ENCODE measurements at places on chromosomes 1 and 21.

DNA sequence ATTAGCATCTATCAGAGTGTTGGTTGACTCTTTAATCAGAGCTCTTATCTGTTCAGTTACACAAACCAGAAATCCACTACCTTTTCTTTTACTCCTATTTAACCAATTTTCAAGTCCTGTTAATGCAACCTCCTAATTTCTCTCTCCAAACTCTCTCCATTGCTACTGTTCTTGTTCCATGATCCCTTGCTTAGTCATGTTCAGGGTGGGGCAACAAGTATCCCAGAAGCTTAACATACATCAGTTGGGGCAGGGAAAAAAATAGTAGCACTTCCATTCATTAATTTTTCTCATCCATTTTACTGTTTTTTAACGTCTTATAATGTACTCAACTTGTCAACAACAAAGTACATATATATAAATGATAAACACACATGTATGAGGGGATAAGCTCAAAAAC is 111.2 kb upstream of the LBR start:
- no peak for ATAC-seq

DNA sequence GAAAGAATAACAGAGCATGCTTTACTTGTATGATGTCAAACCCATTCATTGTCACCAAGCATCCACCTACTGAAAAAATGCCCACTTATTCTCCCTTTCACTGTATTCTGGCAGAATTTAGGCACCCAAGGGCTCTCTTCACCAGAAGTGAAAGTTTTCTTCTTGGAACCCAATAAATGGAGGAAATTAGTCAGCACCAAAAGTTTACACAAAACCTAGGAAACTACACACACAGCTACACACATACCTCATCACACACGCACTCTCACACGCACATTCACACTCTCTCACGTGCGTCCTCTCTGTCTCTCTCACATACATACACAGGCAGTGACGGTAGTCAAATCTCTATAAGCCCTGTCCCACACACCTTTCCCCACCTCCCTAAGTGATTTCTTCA is 37.6 kb downstream of the MCOLN2 start:
- peak; percentile 98 for ATAC-seq

DNA sequence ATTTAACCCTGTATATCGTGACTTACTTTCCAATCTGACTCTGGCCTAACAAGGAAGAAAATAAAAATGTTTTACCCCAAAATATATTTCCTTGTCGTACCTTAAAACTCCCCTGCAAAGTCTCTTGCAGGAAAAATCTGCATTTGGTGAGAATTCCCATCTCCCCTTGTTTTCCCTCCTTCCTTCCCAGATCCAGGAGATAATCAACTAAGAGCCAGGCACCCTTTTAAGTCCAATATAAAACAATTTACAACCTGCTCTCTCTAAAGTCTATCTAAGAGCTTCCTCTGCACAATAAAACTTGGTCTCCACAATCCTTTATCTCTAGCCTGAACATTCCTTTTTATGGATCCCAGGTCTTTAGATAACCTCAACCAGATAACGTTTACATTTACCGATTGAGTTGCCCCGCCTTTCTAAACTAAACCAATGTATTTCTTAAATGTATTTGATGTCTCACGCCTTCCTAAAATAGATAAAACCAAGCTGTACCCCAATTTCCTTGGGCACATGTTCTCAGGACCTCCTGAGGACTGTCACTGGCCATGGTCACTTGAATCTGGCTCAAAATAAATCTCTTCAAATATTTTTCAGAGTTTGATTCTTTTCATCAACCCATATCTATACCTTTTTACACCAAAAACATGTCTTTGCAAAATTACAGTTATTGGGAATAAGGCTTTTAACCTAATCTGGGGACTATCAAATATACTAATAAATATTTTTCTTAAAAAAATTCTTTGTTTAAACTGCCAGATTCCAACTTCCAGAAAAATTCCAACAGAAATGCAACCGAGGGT is 993 bp downstream of the DDX59 start:
- ATAC-seq, result no peak

GRCh38 chr1:213107613-213108012 is 56.6 kb downstream of the RPS6KC1 start:
- ATAC-seq, result no peak
